ENCODE measurements at places on chromosomes 12 and 14.

GRCh38 chr12:110766311-110767154 is 23.8 kb upstream of the PPP1CC start:
- no peak for DNase-seq

DNA sequence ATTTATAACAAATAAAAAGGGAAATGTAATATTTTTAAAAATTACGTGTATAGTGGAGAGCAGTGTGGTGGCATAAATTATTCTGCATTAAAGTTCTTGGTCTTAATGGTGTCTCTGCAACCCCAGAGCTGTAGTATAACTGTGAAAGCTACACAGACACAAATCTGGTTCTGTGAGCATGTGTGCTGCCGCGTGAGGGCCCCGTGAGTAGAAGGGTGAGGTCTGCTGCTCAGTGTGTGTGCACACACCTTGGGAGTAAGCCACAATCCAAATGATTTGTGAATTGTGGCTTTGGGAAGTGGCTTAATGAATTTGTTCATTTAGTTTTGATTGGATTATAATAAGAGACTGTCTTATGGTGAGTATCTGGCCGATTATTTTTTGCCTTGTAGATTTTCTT is 16.8 kb downstream of the PELI2 start:
- no peak for DNase-seq

- no peak for DNase-seq
Observed at GRCh38 chr12:98750511-98750910, 105.4 kb downstream of the APAF1 start.

DNA sequence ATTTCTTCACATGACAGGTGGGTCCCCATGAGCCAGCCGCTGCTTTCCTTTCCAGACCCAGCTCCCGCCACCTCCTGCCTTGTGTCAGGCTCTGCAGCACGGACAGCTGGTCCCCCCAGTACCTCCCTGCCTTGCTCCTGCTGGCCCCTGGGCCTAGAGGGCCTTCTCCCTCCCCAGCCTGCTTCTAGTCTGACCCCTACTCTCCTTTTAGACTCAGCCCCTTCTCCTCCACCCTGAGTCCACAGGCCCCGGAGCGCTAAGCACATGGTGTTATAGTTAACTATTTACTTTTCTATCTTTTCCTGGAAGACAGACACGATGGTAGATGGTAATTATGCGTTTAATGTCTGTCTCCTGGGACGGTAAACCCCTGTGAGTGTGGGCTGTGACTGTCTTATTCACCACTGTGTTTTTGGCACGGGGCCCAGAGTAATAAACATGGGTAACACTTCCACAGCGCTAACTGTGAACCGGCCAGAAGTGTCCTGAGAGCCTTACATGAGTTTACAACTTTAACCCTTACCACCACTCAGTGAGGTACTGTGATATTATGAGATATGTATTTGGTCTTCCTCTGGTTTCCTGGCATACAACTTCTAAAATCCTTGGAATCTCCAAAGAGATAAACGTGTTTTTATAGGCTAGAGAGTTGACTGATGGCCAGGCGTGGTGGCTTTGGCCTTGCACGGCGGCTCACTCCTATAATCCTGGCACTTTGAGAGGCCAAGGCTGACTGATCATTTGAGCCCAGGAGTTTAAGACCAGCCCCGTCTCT is 41.2 kb downstream of the DGLUCY start:
- peak; percentile 84 for DNase-seq

DNA sequence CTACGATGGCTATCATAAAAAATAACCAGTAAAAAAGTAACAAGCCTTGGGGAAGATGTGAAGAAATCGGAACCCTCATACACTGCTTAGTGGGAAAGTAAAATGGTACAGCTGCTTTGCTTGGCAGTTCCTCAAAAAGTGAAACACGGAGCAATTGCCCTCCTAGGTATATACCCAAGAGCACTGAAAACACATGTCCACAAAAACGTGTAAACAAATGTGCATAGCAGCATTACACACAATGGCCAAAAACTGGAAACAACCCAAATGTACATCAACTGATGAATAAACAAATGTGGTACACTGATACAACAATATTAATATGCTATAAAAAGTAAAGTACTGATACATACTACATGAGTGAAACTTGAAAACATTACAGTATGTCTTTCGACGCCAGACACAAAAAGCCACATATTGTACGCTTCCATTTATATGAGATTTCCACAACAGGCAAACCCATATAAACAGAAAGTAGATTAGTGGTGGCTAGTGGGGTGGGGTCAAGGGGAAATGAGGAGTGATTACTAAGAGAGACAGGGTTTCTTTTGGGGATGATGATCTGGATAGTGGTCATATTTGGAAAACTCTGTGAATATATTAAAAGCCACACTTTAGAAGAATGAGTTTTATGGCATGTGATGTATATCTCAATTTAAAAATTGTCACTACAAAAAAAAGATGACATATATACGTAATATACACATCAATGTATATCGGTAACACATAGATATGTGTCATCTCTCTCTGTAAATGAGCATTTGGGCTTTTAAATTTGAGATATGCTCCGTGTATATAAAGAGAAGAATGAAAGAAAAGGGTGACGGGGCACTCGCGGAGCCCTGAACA is 996 bp downstream of the SLC41A2 start:
- no peak for DNase-seq

GRCh38 chr12:77514511-77514910 is 316.2 kb upstream of the NAV3 start:
- DNase-seq: no peak

DNA sequence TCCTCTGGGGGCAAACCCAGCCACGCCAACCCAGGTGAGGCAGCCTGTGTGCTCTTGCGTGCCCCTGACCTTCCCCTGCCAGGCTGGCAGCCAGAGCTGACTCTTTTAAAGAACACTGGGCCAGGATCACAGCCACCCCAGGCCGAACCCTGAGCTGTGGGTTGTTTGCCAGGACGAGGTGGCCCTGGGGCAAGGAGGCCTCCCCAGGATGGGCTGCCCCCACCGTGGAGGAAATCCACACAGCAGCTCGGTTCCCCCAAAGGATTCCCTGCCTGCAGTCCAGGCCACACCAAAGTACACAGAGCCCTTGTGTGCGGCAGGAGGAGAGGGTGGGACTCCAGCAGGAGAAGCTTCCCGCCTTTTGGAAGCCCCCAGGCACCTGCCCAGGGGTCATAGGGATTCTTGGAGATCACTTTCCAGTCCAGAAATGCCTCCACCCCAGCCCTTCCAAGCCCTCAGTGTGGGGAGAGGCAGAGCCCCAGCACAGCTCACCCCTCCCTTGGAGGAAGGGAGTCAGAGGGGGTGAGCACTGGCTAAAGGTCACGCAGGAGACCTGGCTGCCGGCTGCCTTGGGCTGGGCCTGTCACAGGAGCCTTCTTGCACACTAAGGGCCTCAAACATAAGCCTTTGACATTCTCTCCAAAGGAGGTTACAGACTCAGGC is 115.6 kb downstream of the CALM1 start:
- DNase-seq: no peak

- no peak for DNase-seq
Observed at GRCh38 chr12:84077679-84078078, 834.9 kb downstream of the SLC6A15 start.

- no peak for DNase-seq
Observed at GRCh38 chr14:57060276-57060955, 208.3 kb downstream of the EXOC5 start.

GRCh38 chr12:76762601-76762980 is 1.3 kb upstream of the ZDHHC17 start:
- no peak for DNase-seq

DNA sequence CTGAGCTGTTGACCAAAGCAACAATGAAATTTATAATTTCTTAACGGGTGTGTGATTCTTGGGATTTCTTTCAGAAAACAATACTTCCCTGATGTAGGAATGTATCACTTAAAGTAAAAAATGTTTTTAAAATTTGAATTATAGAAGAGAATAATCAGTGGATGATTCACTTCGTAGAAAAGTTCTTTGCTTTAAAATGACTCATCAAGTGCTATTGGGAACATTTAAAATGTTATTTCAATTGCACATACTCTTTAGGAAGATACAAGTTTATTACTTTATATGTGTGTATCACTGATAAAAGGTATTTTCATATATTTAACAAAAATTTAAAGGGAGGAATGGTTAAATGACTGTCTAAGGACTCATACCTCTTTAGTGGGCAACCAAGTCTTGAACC is 155.3 kb downstream of the PDE3A start:
- no peak for DNase-seq

- DNase-seq: no peak
Observed at GRCh38 chr14:104428333-104428851, 151.2 kb upstream of the C14orf180 start.

GRCh38 chr14:60008042-60008441 is 83.7 kb upstream of the PCNX4 start:
- no peak for DNase-seq

- no peak for DNase-seq
Observed at GRCh38 chr12:12543959-12544358, 18.7 kb downstream of the DUSP16 start.

DNA sequence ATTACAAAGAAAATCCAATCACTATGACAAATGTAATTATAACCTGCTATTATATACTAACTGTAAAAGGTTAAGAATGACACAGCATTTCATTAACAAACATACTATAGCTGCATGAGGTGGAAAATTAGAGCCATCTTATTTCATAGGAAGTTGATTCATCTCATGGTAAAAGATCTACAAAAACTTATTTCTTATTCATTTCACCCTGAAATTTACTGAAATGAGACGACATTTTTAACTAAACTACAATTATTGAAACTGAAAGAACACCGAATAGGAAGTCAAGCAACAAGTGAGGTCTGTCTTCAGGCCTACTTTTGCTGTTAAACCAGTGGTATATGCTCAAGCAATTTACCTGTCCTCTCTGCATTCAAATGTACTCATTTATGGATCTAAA is 87.2 kb downstream of the CEP83 start:
- no peak for DNase-seq

- no peak for DNase-seq
Observed at GRCh38 chr12:13504074-13504473, 307.5 kb downstream of the EMP1 start.

DNA sequence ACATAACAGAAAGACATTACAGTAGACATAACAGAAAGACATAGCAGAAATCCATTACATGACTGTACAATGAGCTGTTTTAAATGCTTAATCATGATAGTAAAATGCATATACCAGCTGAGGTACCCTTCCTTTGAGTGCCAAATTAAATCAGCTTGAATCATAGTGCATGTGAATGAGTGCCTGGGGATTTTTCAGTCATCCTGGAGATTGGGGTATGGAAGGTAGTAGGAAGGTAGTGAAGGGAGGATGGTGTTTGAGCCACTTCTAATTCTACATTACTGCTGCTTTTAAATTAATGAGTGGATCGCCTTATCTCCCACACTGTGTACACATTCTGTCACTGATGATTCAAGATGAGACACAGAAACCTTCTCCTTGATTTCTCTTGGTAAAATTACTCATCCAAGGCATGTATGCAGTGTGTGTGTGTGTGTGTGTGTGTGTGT is 534.2 kb downstream of the LRFN5 start:
- peak; percentile 88 for DNase-seq

GRCh38 chr14:22535916-22536315 is 53.1 kb downstream of the DAD1 start:
- DNase-seq: no peak

GRCh38 chr14:106459971-106460730 is 933.8 kb downstream of the TMEM121 start:
- DNase-seq: no peak
